ENCODE measurements at places on chromosomes 2 and 18. TPM values are rescaled to one million over a fixed set of nuclear protein-coding genes. Genes with fewer than 3 reads are reported as not detected.

LRP2 gene
- not detected for total RNA-seq

MREG gene
- total RNA-seq: 2.2 TPM

MCEE gene
- total RNA-seq: 5.3 TPM

CDH2 gene
- total RNA-seq: 1.9 TPM

SFT2D3 gene
- 11.7 TPM for total RNA-seq

GRHL1 gene
- total RNA-seq: 0.95 TPM

GRCh38 chr18:991441-991840 lies 86.8 kb downstream of the ADCYAP1 start:
- DNase-seq: no peak

DNA sequence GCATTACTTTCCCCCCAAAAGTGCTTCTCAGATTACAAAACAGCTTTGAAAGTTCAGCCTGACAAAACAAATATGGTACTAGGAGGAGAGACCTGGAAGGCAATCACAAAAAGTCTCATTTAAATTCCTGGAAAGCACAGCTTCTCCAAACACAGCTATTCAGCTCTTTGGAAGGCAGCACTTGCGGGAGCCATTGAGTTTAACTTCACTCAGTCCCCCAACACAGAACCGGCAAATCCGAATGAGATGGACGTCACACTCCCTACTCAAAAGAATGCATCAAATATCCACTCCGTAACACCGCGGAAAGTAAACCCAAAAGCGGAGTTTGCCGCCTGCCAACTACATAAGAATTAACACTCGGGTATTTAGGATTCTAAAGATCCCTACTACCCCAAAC lies 638 bp downstream of the ST6GAL2 start:
- no peak for DNase-seq

DNA sequence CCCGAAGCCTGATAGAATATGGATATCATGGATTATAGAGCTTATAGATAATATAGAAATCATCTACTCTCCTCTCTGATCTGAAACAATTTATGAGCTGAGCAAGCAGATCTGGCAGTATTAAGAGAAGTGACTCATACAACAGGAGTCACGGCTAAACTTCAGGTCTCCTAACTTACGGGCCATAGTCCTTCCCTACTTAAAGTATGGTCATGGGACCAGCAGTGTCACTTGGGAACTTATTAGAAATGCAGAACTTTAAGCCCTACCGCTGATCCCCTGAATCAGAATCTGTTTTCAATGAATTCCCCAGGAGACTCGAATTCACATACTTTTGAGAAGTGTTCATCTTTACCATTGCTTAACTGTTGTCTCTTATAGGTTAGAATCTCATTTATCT lies 195.7 kb upstream of the FANCL start:
- DNase-seq: no peak

DNA sequence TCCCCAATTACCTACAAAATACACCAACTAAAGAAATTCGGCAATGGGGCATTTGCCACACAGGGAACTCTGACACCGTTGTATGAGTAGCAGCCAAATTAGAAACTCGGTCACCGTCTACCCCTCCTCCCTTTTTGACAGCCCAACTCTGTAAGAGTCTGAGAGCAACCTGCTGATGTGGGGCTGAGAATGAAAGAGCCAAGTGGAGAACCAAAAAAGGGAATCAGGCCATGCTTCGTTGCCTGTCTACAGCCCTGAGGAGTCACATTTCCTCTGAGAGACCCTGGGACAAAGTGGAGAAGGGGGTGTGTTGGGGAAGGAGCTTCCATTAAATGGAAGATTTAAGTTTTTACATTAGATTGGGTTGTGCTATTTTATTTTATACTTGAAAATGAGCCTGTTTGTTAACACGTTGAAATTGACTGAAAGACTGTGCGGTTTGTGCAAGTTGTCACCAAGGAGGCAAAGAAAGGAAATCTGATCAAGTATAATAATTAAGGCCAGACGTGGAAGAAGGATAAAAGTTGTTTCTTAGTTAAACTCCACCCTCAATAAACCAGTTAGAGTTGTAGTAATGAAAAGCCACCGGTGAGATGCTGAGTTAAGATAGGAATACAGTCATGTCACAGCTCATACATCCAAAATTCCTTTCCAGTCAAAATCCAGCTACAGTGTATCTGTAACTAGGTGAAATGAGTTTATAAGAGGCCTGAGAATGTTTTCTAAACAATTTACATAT lies 131.7 kb upstream of the CREB1 start:
- DNase-seq: no peak

- DNase-seq: no peak
Measured at GRCh38 chr2:29983308-29983707, 61.9 kb upstream of the ALK start.

GRCh38 chr18:8856212-8856611 lies 150.9 kb downstream of the MTCL1 start:
- DNase-seq: no peak

GRCh38 chr2:100924520-100925451 lies 77.3 kb upstream of the RPL31 start:
- no peak for DNase-seq

DNA sequence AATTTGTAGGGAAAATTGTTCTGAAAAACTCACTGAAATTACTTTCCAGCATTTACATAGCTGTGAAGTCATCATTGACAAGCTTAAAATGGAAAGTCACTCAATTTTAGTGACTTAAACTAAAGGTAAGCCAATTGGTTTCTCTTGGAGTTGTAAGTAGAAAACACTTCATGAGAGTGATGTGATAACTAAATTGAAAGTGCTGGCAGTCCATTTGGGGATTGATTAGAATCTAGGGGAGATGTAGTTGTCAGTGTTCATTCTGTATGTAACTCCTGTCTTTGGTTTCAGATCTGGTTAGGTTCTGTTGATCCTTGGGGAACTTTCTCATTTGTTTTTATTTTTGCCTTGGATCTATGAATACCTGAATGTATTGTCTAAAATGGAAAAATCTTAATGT lies 53.8 kb downstream of the COX7A2L start:
- DNase-seq: no peak

DNA sequence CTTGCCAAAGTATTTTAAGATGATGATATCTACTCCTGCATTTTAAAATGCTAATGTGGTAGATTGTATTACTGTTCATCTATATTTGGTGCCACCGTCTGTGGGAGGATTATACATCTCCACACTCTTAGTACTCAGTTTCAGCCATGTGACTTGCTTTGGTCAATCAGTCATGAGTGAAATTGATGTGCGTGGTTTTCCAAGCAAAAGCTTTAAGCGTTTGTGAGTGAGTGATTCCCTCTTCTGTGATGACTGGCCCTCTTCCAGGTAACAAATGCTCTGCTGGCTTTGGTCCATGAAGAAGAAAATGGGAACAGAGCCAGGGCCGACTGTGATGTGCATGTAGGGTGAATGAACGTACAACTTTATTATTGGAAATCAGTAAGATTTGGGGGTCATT lies 330.4 kb downstream of the LPIN1 start:
- no peak for DNase-seq
